ENCODE measurements at places on chromosomes 7 and 10. TPM values are rescaled to one million over a fixed set of nuclear protein-coding genes. Genes with fewer than 3 reads are reported as not detected.

Gene PRSS37
- total RNA-seq = not detected

Gene CTTNBP2
- total RNA-seq = 22.3 TPM

Gene IFIT1B
- total RNA-seq = not detected

Gene PPP1R3C
- total RNA-seq = 200 TPM

Gene KLHL7
- total RNA-seq = 51.5 TPM

Gene GRM8
- not detected for total RNA-seq

Gene TMEM176A
- 0.33 TPM for total RNA-seq

Gene ARMC10
- 45.4 TPM for total RNA-seq

Gene BTBD16
- 0.15 TPM for total RNA-seq

Gene PTPRN2
- total RNA-seq = 0.50 TPM

Gene TMEM176B
- not detected for total RNA-seq

Gene MGAM2
- total RNA-seq = not detected
